T-helper 17 cell (primary cell): ENCODE measurements at places on chromosomes 7 and 10.

- no peak for DNase-seq
These were observed 69.3 kb downstream of the AP3M1 start for GRCh38 chr10:74081192-74081803.

- no peak for DNase-seq
These were observed 46.1 kb upstream of the MTPN start for GRCh38 chr7:136023134-136023869.

- peak; percentile 33 for DNase-seq
These were observed 805 bp downstream of the RASGEF1A start for GRCh38 chr10:43265799-43266721.

- no peak for DNase-seq
These were observed 1.5 kb downstream of the ENTPD7 start for GRCh38 chr10:99660662-99661376.

- no peak for DNase-seq
These were observed 18.7 kb downstream of the PKD2L1 start for GRCh38 chr10:100311298-100311697.

DNA sequence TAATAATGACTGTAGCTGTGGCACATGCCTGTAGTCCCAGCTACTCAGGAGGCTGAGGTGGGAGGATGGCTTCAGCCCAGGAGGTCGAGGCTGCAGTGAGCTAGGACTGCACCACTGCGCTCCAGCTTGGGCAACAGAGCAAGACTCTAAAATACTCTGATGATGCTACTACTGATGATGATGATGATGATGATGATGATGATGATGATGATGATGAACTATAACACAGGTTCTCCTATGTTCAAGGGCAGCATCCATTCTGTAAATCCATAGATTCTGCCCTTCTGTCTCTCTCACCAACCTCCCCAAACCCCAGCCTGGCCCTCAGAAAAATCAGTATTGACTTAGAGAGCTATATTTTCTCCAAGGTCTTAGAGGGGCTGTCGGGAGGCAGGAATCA lies 22.8 kb upstream of the EN2 start:
- no peak for DNase-seq

DNA sequence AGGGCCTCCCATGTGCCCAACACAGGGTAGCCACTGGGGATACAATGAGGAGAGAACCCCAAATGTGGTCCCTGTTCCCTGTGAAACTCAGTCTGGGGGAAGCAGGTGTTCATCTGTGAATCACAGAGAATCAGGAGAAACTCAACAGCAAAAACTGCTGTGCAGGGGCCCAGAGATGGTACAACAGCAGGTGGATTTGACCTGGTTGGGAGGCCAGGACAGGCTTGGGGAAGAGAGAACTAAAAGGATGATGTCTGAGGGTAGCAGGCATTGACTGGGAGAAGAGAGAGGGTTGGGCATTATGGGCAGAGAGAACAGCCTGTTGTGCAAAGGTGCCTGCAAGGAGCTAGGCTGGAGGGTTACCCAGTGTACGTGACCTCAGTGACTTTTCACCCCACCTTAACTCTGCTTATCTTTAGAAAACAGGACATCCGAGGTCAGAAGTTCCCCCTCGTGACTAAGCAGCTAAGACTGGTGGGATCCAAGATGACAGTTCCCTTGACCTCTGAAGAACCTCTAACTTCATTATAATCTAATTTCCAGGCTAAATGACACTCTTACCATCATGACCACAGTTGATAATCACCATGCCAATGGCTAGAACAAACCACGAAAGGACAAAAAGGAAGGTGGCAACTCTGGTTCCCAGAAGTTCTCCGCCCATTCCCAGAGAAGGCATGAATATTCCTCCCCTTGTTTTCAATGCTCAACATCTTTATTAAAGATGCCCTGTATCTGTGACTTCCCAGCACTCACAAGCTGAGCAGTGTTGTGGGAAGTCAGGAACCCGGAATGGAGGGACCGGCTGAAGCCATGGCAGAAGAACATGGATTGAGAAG lies 5.1 kb upstream of the ADAMTS14 start:
- DNase-seq: no peak

DNA sequence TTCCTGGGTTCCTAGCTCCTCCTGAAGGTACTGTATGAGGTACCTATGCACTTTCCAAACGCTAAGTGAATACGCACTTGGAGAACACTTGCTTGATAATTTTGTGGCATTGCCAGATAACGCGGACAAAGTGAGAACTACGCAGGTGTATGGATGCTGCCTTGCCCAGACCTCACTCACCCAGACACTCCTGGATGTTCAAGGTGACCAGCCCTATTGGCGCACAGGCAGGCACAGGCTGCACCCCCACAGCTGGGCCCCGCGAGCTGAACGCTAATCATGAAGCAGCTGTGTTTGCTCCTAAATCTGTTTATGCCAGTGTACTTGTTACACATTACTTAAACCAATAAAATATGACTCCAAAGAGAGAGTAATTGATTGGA lies 27.3 kb downstream of the DIP2C start:
- no peak for DNase-seq

DNA sequence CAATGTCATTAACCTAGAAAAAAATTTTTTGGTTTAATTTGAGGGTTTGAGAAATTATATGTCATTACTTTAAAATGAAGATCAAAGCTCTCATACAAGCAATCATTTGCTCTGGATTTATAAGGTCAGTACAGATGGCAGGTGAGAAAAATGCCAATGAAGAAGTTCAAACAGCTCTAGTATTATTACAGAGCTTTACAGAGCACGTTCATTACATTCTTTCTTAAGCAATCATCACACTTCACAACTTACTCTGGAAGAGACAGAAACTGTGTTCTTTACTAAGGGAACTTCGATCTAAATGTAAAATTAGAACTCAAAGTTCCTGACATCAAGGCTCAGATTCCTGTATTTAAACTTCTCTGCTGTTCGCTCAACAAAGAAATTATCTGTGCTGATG lies 153.4 kb downstream of the ATE1 start:
- DNase-seq: no peak

DNA sequence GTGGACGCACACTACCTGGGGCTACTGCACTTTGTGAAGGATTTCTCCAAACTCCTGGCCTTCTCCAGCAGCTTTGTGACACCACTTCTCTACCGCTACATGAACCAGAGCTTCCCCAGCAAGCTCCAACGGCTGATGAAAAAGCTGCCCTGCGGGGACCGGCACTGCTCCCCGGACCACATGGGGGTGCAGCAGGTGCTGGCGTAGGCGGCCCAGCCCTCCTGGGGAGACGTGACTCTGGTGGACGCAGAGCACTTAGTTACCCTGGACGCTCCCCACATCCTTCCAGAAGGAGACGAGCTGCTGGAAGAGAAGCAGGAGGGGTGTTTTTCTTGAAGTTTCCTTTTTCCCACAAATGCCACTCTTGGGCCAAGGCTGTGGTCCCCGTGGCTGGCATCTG lies 14.0 kb downstream of the GPR146 start:
- DNase-seq: no peak

GRCh38 chr7:22094413-22095342 lies 149.0 kb upstream of the CDCA7L start:
- DNase-seq: no peak

DNA sequence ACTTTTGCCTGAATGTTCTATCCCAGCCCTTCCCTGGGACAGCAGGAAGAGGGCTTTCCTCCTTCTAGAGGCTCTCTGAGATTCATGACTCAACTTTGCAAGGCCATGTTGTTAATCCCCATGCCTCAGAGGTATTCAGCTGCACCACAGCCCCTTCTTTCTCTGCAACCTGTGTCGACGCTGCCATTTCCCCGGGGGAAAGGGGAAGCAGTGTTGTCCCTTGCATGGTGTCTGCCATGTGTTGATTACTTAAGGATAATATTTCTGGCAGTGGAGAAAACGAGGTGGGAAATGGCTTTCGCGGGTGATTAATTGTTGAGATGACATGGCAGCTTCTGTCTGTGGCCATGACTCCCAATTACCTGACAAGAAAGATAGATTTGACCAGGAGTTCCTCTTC lies 133.1 kb downstream of the SORCS3 start:
- no peak for DNase-seq

GRCh38 chr7:47421456-47421855 lies 160.5 kb downstream of the TNS3 start:
- DNase-seq: no peak

GRCh38 chr7:158421361-158421760 lies 166.3 kb downstream of the PTPRN2 start:
- no peak for DNase-seq

DNA sequence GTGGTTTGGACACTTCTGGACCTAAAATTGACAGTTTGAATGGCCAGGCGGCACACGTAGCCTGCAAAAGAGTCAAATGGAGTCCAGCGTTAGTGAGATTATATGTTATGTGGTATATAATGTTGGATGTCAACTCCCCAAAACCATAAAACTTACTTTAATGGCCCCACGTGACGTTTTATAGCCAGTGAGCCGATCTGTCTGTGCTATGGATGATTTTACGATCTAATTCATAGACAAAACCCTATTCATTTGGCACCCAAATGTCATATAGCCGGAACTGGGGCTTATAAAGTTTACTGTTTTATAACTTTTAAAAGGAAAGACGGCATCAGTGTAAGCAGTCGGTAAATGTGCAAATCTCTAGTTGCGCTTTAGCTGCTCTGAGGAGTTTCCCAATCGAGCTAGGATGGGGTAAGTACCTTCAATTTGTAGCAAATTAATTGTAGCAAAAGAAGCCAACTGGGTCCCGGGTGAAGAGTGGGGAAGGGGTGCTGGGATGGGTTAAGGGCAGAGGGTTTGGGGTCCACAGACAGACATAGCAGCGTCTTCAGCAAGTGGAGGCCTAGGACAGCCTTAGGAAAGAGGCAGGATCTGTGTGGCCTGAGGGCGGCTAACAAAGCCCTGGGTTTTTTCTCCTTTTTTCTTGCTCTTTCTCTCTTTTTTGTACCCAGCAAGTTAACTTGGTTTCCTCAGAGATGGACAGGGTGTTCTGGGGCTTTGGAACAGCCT lies 3.2 kb downstream of the HOXA5 start:
- no peak for DNase-seq

DNA sequence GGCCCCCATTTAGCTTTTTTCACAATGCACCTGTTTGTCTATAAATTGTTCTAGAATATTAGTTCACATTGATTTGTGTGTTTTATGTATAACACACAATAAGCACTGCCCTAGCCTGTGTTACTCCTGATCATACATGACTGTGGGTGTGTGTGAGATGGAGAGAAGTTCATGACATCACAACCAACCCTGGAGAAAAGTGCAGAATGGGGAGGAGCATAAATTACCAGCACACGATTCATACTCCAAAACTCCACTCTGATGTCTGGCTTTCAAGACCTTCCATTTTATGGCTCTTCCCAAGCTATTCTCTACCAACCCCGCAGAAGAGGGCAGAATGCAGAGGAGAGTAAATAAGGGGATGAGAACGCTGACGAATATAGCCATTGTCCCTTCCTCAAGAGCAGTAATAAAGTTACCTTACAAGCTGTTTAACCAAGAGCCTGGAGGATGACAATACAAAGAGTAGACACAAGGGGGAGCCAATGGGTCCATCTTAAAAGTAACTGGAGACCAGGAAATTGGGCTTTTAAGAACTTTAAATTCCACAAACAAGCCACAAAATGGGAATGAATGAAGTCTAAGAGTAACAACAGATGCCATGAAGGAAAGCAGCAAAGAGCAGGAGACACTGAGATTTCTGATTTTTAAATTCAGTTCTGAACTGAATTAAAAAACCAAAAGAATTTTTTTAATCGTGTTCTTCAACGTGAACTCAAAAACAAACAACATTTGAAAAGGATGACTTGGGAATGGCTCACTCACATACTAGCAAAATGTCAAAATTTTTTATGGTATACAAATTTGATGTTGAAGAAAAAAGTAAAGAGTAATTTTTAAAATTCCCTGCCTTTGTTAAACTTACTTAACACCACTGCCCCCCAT lies 159.6 kb downstream of the PARD3 start:
- DNase-seq: no peak

DNA sequence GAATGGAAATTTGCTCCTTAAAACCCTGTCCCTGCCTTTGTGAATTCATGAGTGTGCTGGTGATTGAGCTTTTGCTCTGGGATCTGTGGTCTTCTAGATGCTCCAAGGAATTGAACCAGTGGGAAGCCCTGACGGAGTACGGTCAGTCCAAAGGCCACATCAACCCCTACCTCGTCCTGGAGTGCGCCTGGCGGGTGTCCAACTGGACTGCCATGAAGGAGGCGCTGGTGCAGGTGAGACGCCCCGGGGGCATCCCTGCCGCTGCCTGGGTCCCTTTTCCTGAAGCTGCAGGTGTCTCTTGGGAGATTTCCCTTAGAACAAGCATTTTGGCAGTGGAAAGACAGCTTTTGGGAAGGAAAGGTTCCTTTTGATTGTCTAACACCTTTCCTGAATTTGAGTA lies 100.3 kb downstream of the TRRAP start:
- DNase-seq: no peak

- DNase-seq: no peak
These were observed 872.4 kb downstream of the LRMDA start for GRCh38 chr10:76303682-76304316.

- DNase-seq: no peak
These were observed 43.2 kb downstream of the MCMBP start for GRCh38 chr10:119829429-119829828.

DNA sequence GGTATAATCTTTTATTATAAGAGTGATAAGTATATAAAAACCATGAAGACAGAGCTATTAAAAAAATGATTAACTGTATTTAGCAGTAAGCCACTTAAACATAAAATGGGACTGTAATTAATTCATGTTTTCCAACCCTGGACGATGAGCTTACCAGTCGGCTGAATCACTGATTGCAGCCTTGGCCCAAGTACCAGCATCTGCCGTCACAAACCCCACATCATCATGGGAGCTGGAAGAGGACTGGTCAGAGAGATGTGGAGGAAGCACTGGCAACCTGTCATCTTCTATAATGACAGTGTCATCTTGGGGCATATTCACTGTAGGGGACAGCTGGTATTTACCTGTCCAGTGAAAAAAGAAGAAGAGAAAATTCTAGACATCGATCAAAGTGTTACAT lies 473.6 kb downstream of the PARD3 start:
- no peak for DNase-seq

DNA sequence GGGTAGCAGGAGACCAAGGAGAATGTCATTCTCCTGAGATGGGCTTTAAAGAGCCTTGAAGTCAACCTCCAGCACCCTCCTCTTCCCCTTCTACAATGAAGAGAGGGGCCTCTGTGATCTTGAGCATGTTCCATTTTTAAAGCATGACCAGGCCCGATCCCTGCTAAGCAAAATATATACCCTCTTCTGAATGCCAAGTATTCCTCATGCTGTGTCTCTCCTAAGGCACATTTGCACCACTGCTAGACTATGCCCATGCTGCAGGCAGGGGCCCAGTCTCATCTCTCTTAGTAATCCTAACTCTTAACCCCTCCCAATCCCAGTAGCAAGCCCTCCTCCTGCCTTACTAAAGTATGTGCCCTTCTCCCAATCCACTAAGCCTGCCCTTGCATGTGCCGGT lies 18.4 kb downstream of the SORBS1 start:
- DNase-seq: no peak

- no peak for DNase-seq
These were observed 11.7 kb downstream of the ORC5 start for GRCh38 chr7:104196161-104196560.

GRCh38 chr7:11171569-11172192 lies 198.0 kb downstream of the PHF14 start:
- DNase-seq: no peak

- DNase-seq: no peak
These were observed 1.6 kb downstream of the SAMD9L start for GRCh38 chr7:93146472-93147141.

GRCh38 chr10:126225672-126226008 lies 162.6 kb downstream of the ADAM12 start:
- no peak for DNase-seq
